ENCODE measurements at places on chromosomes 5 and 9.
A peak's percentile ranks its signal among the peaks of the same experiment; 100 is the strongest.

DNA sequence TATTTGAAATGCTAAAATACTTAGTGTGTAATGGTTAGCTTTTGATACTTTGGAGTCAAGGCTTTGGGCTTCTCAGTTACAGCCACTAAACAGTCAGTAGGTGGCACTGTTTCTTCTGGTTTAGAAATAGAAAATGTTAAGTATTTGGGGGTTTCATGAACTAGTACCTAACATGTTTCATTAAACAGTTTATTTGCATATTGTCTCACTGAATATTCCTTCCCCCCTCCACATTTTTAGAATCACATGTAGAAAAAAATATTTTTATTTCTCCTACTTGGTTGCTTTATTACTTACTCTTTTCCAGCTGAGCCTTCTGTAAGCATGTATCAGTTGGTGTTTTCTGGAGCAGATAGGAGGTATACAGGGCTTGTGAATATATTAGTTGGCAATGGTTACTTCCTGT lies 48.0 kb downstream of the IPO11 start:
- DNase-seq: peak; percentile 75

DNA sequence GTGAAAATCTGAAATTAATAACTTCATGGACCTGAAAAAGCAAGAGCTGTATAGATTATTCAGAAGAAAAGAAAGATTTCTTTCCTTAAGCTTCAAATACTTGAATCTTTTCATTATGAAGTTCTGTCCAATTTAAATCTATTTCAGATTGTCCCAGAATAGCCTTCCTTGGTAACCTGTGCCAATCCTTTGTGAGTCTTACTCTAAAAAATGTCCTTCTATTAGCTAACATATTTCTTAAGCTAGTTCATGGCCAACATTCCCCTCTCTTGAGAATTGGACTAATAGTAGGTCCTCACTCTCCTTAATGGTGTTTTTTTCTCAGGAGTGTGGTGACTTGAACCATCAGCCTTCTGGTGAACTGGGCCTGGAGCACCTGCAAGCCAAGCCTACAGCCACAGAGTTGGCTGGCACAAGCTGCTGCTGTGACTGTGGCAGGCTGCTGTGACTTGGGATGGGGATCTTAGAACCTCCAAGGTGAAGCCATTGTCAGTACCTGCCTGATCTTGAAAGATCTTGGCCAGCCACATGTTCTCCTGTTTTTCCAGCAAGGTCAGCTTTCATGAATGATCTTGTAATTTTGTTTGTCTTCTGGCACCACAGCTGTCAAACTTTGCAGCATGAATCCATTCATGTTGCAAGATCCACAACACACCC lies 262.6 kb upstream of the MAP3K1 start:
- no peak for DNase-seq

DNA sequence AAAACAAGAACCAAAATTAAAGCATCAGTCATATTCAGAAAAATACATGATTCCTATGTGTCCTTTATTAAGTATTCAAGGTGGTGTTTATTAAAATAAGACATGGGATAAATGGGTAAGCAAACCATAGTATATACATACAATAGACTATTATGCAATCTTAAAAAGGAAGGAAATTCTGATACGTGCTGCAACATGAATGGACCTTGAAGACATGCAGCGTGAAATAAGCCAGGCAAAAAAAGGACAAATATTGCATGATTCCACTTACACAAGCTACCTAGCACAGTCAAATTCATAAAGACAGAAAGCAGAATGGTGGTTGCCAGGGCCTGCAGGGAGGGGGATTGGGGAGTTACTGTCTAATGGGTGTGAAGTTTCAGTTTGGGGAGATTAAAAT lies 127.7 kb downstream of the DMAC1 start:
- no peak for DNase-seq

GRCh38 chr9:114028646-114029045 lies 49.5 kb downstream of the AMBP start:
- DNase-seq: no peak

DNA sequence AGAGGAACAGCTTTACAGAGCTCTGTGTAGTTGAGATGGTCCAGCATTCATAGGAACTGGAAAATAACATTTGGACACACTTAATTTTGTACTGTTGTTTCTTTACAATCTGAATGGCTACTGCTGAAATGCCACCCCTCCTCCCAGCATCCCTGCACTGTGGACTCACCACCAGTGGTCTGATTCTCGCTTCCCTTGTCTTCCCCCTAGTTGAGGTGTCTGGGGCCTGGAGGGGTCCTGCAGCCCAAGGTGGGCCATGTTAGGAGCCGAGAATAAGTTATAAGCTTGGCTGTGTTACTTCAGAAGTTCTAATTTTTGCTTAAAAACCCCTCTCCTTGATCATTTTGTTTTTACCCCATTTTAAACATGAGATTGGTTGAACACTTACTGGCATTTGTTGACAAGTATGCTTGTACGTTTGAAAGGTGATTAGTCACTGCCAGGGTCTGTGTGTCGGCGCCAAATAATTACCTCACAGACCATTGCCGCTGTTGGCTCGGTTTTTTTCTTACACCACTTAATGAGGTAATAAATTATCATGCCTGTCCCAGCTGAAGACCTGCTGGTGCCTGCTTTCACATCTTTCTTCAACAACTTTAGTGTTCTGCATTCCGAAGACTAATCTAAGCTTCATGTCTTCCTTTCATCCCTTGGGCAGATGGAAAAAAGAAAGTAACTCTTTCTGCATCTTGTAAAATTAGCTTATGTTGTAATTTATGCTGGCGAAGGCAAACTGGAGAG lies 65.8 kb downstream of the MCCC2 start:
- DNase-seq: no peak

- DNase-seq: no peak
These were observed 68.5 kb downstream of the MCTP1 start for GRCh38 chr5:95216136-95216955.

DNA sequence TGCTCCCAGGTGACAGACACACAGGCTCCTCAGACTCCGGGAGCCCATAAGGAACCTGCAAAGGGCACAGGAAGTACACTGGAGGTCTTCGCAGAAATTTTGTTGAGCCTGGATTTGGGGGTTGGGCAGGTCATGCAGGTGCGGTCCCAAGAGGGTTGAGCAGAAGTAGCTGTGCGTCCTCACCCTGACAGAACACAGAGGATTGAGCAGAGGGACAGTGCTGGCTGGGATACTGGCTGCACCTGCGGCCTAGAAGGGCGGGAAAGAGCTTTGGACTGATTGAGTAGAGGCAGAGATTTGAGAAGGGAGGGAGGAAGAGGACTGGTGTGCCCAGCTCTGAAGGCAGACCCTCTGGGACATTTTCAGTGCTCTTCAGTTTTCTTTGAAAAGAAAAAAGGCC lies 65.4 kb downstream of the PTPDC1 start:
- no peak for DNase-seq

- DNase-seq: no peak
These were observed 7.7 kb downstream of the HNRNPK start for GRCh38 chr9:83972286-83972685.

GRCh38 chr5:169356181-169356580 lies 55.2 kb upstream of the SLIT3 start:
- no peak for DNase-seq

- DNase-seq: no peak
These were observed 114.7 kb downstream of the ST8SIA4 start for GRCh38 chr5:100788417-100788816.

DNA sequence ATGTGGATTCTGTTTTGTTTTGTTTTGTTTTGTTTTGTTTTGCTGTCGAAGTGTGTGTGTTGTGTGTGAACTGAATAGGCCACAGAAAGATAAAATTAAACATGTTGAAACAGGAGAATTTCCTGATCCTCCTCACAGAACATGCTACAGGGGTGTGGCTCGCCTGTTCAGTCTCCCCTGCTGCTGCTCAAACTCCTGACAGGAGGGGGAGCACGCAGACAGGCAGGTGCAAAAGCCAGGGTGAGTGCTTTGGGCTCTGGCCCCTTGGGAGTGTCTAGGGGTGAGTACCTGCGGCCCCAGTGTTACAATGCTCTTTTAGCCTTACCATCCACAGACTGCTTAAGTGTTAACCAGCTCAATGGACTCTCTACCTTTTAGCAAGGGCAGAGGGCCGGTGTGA lies 473.5 kb downstream of the MAT2B start:
- no peak for DNase-seq

GRCh38 chr5:31680528-31680927 lies 41.6 kb downstream of the PDZD2 start:
- DNase-seq: no peak

GRCh38 chr5:61866930-61867329 lies 439.1 kb upstream of the KIF2A start:
- DNase-seq: peak; percentile 37

DNA sequence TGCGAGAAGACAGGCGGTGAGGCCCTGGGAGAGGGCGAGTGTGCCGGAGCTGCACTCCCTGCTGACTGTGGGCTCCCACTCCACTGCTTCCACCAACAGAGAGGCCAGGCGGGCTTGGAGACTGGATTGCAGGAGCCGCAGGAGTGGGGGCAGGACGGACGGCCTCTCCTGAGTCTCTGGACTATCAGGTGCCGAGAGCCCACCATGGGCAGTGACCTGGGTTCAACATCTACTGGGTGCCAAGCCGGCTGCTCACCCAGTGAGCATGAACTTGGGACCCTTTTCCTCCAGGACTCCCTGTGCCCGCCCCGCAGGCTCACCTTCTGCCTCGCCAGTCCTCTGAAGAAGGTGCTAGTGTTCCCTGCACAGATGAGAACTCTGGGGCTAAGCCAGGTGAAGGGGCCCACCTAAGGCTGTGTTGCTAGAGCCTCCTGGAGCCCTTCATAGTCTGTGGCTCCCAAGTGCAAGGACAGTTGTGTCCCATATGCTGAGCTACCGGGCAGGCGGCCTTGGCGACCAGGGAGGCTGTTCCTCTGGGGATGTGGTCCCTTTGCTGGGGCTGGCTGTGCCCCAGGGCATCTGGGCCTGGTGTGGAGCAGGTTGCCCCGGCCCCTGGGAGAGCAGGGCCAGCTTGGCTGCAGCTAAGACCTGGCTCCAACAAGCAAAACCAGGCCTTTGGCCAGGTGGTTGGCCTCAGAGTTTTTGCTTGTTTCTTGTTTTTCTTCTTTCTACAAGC lies 77.7 kb upstream of the PHYKPL start:
- no peak for DNase-seq

DNA sequence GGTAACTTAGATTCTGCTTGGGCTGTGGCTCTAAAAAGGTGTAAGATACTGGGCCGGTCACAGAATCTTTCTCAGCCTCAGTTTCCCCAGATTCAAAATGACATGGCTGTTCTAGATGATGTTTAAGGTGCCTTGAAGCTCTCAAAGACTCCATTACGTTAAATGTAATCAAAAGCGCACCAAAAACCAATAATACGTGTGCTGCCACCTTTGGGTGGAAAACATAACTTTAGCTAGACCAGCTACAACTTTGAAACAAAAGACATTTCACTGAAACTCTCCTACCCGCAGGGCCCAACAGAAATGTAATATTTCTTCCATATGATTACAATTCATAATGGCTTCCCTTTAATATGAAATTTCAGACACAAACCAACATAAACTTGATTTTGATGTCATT lies 35.0 kb upstream of the PCSK5 start:
- DNase-seq: peak; percentile 46

- no peak for DNase-seq
These were observed 149.7 kb upstream of the COL5A1 start for GRCh38 chr9:134491856-134492255.

- DNase-seq: no peak
These were observed 749.6 kb upstream of the DMAC1 start for GRCh38 chr9:8549214-8549613.

- DNase-seq: peak; percentile 41
These were observed 71.4 kb downstream of the SERINC5 start for GRCh38 chr5:80184235-80185023.

Measured in common myeloid progenitor, CD34-positive (primary cell).